Thymus (tissue), 14 donors: ENCODE measurements at places on chromosomes 5 and 9. TPM values are rescaled to one million over a fixed set of nuclear protein-coding genes. Genes with fewer than 3 reads are reported as not detected.
A peak's percentile ranks its signal among the peaks of the same experiment; 100 is the strongest.

- no peak for DNase-seq
Measured at GRCh38 chr5:27906481-27906880, 868.1 kb upstream of the CDH9 start.

GRCh38 chr5:33114361-33114760 is 326.4 kb upstream of the TARS1 start:
- DNase-seq, result no peak

- DNase-seq, result no peak
Measured at GRCh38 chr9:71025728-71026127, 95.7 kb downstream of the TRPM3 start.

DNA sequence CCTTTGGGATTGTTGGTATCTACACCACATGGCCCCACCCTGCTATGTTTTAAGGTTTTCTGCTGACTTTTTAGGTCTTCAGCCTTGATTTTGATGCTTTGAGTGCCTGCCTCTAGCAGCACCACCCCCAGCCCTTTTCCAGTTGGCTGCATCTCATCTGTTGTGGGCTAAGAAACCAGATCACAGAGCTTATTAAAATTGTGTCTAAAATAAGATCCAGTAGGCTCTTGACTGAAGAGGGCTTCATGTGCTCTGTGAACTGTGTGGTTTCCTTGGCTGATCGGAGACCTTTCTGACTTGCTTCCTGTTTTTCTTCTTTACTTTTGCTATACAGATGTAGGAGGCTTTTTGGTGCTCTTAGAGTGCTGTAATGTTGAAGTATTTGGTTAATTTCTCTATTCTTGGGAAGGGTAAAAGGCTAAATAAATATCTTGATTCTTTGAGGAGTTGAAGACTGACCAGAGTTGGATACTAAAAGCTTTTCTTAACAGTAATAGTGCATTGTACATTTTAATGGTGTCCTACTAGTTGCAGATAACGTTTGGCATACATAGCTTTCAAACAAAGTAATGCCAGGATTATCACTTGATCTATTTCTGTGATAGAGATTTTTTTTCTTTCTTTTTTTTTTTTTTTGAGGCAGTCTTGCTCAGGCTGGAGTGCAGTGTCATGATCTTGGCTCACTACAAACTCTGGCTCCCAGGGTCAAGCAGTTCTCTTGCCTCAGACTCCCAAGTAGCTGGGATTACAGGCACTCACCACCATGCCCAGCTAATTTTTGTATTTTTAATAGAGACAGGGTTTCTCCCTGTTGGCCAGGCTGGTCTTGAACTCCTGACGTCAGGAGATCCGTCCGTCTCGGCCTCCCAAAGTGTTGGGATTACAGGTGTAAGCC is 4.5 kb downstream of the UBE2D2 start:
- DNase-seq, result peak; percentile 74

DNA sequence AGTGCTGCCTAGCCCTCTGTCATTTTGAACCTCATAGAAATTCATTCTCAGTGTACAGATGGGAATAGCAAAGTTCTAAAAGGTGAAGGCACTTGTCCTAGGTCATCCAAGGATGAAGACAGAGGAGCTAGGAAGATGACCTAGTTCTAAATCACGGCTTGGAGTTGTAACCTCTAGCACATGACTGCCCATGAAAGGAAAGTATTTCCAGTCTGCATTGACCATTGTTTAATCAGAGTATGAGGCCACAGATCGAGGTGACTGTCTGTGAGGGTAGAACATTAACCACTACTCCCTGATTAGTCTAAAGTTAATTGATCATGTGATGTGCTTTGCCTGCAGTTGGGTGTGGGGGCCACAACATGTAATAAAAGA is 674 bp upstream of the TNFSF15 start:
- no peak for DNase-seq

- DNase-seq, result no peak
Measured at GRCh38 chr9:107685901-107686300, 196.3 kb upstream of the KLF4 start.

Gene TEK
- 2.4 TPM for total RNA-seq

GRCh38 chr5:132756542-132756941 is 9.3 kb downstream of the CCNI2 start:
- no peak for DNase-seq

Gene SIT1
- 174 TPM for total RNA-seq

DNA sequence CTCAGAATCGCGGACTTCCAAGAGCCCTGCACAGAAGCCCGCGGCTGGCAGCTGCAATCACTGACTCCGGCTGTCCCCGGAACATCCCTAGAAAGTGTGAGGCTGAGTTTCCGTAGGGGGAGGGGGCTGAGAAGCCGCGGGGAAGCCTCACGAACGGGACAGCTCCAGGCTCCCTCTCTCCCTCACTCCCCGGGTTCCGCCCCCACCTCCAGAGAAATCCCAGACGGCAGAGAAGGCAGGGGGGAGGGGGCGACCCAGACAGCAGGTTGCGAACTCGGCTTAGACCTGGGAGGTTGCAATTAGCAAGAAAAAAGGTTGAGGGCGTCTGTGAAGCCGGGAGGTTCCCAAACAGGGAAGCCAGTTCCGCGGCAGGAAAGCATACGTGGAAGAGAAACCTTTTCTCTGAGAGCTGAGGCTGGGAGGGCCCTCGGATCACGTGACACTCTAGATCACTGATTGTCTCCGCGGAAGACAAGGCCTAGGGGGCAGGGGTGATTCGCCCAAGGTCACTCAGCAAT is 73.8 kb upstream of the CPLX2 start:
- no peak for DNase-seq

DNA sequence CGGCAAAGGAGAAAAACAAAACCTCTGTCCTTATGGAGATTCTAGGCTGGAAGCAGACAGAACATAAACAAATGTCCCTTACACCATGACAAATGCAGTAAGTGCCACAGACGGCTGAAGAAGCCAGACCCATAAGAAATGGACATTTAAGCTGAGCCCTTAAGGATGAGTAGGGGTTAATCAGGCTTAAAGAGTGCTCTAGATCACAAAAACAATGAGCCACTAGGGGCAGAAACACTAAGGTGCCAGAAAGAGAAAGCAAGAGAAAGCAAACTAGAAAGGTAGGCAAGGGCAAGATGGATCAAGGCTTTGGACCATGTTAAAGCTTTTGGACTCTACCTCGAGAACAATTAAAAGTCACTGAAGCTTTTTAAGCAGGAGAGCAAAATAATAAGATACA is 326.9 kb upstream of the WWC1 start:
- no peak for DNase-seq

Gene EDIL3
- 0.52 TPM for total RNA-seq

Gene C9
- total RNA-seq, result 0.19 TPM

DNA sequence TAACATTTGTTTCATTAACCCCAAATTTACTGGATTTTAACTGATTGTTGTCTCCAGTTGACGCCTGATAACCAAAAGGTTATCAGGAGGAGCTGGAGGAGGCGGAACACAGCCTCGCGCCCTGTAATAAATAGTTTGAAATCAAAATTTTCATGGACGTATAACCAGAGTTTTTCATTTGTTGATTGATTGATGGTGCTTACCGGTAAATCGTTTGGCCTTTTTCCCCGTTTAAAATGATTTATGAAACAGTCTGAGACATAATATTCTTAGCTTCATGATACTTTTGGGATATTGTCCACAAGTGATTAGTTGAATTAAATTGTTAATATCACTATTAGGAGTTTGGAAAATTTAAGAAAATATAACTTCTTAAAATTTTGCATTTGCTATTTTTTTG is 1.7 kb downstream of the FOCAD start:
- DNase-seq, result no peak
